SJSA1 (cell line): ENCODE measurements at places on chromosomes 13 and 19.

GRCh38 chr13:101025925-101026324 is 351.3 kb upstream of the TMTC4 start:
- DNase-seq: no peak

DNA sequence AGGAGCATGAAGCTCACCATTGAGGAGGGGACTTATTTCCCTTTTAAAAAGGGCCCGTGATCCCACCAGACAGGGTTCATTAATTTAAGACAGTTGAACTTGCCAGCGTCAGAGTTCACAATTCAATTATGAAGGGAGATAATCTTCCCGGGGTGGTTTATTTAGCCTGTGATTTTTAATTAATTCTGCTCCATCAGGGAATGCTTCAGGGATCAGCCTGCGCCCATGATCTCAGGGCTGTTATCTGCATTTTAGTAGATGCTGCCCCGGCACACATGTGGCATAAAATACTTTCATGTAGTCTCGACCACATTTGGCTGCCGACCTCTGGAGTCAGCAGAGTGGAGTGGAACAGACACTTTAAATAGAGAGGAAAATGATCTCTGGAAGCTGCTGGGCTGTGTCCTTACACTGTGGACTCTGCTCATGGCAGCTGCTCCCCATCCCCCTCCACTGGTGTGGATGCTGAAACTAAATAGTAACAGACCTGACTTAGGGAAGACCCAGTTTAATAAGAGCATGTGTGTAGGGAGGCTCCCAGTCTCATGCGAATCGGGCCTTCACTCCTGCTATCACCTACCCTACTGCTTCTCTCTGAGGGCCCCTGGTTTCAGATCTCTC is 256.9 kb downstream of the TEX29 start:
- no peak for DNase-seq

GRCh38 chr13:22700246-22700887 is 480.4 kb upstream of the SGCG start:
- no peak for DNase-seq

GRCh38 chr19:37983916-37984315 is 76.9 kb downstream of the SIPA1L3 start:
- no peak for DNase-seq

- DNase-seq: no peak
Measured at GRCh38 chr19:10587022-10587838, at the start of gene AP1M2. Gene AP1M2 (minus strand): TSS chr19:10587312. CDS start chr19:10587231, 81 bp downstream.

GRCh38 chr13:73607489-73608156 is 526.6 kb downstream of the KLF12 start:
- DNase-seq: no peak

DNA sequence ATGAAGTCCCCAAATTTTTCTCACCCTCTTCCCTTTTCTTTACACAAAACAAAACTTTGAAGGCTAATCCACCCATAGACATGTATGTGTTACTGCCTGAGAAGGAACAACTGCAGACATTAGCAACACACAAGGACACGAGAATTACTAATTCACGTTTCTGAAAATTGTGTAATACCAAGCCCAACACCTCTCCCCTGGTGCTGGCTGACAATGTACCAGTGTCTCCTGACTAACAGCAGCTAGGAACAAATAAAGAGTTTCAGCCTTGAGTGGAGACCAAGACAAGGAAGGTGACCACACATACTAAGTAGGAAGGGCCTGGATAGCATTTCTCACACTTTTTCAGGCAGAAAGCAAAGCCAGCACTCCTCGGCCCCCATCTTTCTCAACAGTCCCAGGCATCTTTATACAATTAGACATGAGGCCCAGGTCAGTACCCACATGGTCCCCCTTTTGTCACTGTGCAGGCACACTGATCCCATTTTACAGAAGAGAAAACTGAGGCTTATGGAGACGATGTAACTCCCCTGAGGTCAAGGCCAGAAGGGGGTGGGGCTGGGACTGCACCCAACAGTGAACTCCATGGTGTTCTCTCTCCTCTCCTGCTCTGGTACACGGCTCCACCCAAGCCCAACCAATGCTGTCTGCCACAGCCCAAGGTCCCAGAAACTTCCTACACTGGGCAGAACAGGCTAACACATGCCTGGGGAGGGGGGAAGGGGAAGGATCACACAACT is 8.7 kb downstream of the BRD4 start:
- no peak for DNase-seq

- no peak for DNase-seq
Measured at GRCh38 chr19:43618921-43619261, 538 bp downstream of the ZNF428 start.

- no peak for DNase-seq
Measured at GRCh38 chr13:98466634-98467236, 110.2 kb downstream of the STK24 start.

- DNase-seq: no peak
Measured at GRCh38 chr19:5142725-5143097, 173.8 kb downstream of the KDM4B start.

DNA sequence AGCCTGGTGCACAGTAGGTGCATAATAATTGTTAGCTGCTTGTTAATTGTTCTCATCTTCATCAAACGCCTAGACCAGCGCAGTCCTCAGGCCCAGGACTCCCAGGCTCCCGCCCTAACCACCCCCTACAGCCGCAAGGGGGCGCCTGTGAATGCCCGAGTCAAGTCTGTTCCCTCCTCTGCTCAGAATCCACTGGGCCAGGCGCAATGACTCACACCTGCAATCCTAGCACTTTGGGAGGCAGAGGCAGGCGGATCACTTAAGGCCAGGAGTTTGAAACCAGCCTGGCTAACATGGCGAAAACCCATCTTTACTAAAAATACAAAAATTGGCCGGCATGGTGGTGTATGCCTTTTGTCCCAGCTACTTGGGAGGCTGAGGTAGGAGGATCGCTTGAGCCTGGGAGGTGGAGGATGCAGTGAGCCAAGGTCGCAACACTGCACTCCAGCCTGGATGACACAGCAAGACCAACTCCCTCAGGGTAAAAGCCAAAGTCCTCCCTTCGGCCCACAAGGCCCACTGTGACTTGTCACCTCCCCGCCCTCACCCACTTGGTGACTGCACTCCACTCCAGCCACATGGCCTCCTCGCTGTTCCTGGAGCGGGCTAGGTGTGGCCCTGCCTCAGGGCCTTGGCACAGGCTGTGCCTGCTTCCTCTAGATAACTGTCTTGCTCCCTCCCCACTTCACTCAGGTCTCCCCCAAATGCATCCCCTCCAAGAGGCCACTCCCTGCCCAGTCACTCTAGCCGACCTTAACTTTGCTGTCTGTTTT is 9.1 kb downstream of the ZNF653 start:
- DNase-seq: peak; percentile 60

GRCh38 chr13:28575200-28575599 is 80.3 kb upstream of the FLT1 start:
- DNase-seq: no peak

DNA sequence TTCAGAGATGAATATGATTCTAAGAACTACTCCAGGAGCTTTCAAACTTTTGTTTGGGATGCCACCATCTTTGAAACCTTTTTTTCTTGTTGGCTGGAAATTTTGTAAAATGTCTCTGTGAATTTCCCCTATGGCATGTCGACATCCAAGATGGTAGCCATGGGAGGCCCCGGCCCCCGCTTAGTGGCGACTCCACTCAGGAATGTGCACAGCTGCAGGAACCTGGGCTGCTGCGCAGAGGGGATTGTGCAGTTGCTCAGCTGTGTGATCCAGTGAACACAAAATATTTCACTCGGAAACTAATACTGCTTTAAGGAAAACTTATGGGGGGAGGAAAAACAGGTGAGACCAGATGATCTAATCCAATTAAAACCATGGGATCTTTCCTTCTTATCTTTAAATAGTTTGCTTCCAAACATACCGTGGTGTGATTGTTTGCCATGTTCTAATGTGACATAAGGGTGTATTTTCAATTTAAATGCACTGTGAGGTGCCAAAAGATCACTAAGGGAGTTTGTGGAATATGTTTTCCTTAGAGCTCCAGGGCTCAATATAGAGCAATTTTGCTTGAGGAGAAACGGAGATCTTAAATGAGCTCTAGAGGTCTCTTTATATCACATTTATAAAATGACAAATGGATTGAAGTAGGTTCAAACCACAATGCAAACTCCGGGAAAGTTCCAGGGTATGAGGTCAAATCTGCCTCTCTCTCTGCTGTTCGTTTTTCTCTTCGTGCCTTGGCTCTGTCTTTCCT is 497.7 kb downstream of the FGF9 start:
- DNase-seq: no peak

DNA sequence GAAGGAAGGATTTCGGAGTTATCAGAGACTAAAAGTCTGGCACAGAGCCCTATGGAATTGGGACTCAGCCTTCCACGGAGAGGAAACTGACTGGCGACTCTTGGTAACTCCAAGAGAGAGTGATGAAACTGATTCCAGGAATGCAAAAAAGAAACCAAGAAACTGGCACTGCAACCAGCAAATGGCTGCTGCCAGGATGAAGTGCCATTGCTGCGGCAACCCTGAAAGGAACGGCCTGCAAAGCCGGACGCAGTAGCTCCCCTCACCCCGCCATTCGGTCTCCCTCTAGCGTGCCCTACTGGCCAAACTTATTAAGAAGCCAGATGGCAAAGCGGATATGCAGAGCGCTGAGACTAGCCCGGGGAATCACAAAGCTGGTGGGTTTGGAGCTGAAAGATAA is 236.0 kb downstream of the PCDH9 start:
- DNase-seq: no peak

DNA sequence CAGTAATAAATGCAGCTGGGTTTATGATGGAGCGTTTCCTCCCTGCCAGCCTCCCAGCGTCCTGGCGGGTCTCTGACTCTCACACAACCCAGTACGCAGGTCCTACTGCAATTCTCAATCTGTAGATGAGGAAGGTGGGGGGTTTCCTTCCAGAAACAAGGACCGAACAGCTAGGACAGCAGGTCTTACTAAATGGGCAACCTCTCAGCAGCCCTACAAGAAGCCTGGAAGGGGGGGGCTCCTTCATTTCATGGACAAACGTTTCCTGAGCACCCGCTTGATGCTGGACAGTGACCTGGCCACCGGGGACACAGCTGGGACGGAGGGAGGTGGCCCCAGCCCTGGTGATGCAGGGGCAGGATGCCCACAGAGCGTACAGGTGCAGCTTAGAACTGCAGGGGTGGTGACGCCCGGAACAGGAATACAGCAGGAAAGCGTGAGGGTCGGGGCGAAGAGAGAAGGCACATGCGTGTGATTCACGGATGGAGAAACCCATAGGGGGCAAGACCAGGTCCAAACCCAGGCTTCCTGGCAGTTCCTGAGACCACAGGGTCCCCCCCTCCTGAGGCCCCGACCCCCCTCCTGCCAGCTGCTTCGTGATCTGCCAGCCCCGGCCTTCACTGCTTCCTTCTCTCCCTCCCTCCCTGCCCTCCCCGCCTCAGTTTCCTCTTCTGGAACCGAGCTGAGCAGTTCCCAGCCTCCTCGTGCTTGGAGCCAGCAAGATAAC is 732 bp upstream of the C2CD4C start:
- DNase-seq: no peak

GRCh38 chr19:42067315-42067888 is 2.6 kb downstream of the GRIK5 start:
- DNase-seq: no peak

- no peak for DNase-seq
Measured at GRCh38 chr19:5684694-5685430, 4.0 kb downstream of the HSD11B1L start.

GRCh38 chr13:69857183-69857821 is 250.3 kb upstream of the ATXN8OS start:
- peak; percentile 7 for DNase-seq

- no peak for DNase-seq
Measured at GRCh38 chr13:38685431-38685830, 1.4 kb upstream of the FREM2 start.

GRCh38 chr13:71597150-71597549 is 269.9 kb downstream of the DACH1 start:
- no peak for DNase-seq

GRCh38 chr13:50476577-50477285 is 366.8 kb downstream of the DLEU7 start:
- no peak for DNase-seq

DNA sequence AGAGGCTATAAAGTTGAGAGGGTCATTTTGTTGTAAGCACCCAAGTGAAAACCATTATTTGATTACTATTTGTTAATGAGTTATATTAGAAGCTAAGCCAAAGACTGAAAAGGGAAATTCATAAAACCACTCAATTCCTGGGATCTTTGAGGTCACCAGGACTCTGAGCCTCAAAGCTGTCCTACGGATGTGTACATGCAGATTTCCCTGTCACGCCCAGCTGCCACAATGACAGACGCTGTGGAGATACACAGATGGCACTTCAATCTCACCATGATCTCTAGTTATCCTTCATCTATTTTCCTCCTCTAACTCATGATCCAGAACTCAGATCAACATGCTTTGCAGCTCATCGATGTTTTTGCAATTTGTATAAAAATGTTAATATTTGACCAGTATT is 403.5 kb upstream of the MIR17HG start:
- DNase-seq: no peak

- peak; percentile 73 for DNase-seq
Measured at GRCh38 chr13:109673477-109673876, 112.9 kb downstream of the IRS2 start.

GRCh38 chr13:74114202-74114601 is 20.0 kb downstream of the KLF12 start:
- no peak for DNase-seq

DNA sequence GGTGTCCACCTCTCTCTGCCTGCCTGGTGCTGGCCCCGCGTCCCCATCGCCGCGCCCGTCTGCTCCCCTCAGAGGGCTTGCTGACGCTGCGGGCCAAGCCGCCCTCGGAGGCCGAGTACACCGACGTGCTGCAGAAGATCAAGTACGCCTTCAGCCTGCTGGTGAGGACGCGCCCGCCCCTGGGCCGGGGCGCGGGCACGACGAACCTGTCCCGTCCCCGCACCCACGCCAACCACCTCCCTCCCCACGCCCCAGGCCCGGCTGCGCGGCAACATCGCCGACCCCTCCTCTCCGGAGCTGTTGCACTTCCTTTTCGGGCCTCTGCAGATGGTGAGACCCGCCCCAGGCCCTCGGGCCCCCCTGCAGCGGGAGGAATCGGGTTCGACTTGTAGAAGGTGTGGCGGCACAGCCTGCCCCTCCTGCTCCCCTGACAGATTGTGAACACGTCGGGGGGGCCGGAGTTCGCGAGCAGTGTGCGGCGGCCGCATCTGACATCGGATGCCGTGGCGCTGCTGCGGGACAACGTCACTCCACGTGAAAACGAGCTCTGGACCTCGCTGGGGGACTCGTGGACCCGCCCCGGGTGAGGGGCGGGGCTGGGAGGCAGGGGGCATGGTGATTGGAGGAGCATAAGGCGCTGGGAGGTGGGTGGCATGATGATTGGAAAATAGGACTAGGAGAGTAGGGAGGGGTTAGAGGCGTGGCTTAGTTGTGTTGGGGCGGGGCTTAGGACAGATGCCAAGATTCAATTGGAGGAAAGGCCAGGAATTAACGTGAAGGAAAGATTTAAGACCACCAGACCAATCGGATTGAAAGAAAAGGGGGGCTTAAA is 6.6 kb downstream of the EPS8L1 start:
- DNase-seq: peak; percentile 71

- DNase-seq: no peak
Measured at GRCh38 chr19:46552891-46553290, 48.2 kb upstream of the CALM3 start.
